ENCODE measurements at places on chromosomes 4 and X.
A peak's percentile ranks its signal among the peaks of the same experiment; 100 is the strongest.

DNA sequence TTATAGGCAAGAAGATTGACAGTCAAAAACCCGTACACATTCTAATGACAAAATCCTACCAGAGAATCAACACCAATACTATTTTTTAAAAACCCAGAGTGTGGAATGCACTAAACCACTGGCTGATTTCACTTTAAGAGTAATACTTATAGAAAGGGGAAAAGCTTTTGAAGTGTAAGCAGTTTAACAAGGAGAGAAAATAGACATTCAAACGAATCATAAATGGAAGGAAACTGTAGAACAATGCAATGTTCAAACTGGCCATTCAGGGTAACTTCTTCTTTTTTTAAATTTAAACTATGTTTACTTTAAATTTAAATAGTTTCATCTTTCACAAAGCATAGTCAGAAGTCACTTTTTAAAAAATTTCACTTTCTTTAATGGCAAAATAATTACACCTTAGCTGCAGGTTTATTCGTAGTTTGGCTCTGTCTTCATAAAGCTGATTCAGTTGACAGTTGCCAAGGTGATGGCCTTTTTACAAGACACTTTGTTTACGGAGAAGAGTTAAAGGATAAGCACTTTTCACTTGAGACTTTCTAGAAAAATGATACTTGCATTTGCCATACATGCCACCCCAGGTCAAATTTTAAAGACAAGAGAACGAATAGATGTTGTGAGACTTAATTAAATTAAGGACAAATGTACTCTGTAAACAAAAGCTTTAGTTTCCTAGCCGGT lies 82.4 kb upstream of the KLF3 start:
- DNase-seq, result no peak

- DNase-seq, result no peak
Observed at GRCh38 chrX:13159886-13160285, 115.5 kb upstream of the FAM9C start.

- DNase-seq, result no peak
Observed at GRCh38 chr4:164056426-164057142, 562.1 kb downstream of the TMA16 start.

- DNase-seq, result no peak
Observed at GRCh38 chr4:147361726-147362125, 119.2 kb upstream of the EDNRA start.

- DNase-seq, result no peak
Observed at GRCh38 chrX:130826249-130826648, 76.8 kb downstream of the ENOX2 start.

GRCh38 chr4:76641351-76641750 lies 206.3 kb downstream of the SHROOM3 start:
- no peak for DNase-seq

- DNase-seq, result no peak
Observed at GRCh38 chr4:30068234-30068633, 651.9 kb upstream of the PCDH7 start.

- no peak for DNase-seq
Observed at GRCh38 chr4:24846716-24847115, 51.3 kb downstream of the SOD3 start.

DNA sequence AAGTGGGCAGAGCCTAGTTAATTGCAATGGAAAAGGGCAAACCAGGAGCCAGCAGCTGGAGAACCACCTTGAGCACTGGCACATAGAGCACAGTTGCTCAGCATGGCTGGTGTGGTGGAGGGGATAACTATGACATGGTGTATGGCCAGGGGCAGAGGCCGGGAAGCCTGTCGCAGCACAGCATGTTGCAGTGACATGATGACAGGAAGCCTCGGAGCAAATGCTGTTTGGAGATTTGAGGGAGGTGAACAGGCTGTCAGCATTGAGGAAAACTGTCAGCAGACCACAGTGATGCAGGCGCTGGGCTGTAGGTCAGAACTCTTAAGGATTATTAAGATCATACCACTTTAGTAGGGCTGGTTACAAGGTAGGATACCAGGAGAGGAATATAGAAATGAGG lies 228.7 kb downstream of the CBR4 start:
- no peak for DNase-seq

- DNase-seq, result no peak
Observed at GRCh38 chr4:10722957-10723356, 38.4 kb upstream of the CLNK start.

- peak; percentile 83 for DNase-seq
Observed at GRCh38 chr4:84856468-84857049, 109.9 kb downstream of the WDFY3 start.

DNA sequence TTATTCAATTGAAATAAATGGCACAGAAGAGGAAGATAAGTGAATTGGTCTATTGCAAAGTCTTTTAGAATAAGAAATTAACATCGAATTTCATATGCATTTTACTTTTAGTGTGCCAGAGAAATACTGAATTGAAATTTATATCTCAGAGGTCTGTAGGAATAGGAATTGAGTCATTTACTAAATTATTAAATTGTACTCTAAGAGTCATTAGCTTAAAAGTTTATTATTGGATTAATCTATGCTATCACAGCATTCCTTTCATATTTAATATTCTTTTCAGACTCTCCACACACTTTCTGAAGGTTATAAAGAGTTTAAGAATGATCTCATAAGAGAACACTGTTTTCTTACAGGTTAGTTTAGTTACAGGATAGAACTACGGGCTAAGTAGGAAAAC lies 2711.5 kb downstream of the ARAP2 start:
- DNase-seq, result no peak

DNA sequence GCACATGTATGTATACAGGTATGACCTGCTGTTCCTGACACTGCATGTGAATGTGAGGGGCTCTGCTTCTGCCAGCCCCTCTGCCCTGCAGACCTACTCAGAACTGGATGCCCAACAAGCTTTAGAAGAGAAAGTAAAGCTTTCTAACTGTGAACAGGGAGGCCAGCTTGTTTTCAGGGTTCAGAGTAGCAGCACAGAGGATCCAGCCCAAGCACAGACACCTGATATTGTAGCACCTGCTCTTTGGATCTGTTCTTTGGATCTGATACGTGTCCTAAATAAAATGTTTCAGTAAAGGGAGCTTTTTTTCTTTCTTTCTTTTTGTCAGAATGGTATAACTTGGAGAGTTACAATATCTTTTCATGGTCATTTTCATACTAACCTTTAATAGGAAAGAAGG lies 19.2 kb downstream of the DCUN1D4 start:
- DNase-seq, result no peak

DNA sequence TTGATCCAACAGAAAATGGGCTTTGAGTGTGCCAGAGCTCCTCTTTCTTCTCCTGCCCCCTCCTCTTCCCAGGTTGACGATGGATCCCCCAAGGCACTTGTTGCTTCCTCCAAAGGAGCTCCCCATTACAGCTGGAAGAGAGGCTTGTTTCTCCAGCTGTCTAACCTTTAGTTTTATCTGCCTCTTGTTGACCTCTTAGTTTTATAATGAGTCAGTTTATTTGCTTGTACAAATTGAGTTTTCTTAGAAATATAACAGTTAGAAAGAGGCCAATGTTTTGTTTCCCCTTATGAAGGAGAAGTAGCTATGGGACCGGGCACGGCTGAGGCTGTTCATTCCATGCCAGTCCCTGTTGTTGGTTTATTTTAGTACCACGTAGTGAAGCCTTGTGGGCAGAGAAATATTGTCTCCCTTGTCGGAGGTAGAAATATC lies 158.2 kb downstream of the SPRY1 start:
- no peak for DNase-seq

DNA sequence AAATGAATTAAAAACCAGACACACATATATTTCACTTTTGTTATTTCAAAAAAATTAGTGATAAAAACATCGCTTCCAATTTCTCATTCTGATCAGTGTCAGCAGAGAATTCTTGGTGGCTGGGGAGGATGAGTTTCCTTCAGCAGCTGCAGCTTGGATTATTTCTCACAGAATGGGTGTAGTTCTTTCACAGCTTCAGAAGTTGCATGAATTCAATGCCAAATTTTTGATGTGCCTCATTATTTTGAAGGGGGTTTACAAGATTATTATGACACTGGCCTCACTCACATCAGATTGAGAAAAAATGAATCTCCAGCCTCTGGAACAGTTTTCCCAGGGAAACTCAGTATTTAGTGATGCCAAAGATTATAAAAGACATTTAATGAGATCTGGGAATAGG lies 184.9 kb upstream of the WDFY3 start:
- DNase-seq, result no peak

DNA sequence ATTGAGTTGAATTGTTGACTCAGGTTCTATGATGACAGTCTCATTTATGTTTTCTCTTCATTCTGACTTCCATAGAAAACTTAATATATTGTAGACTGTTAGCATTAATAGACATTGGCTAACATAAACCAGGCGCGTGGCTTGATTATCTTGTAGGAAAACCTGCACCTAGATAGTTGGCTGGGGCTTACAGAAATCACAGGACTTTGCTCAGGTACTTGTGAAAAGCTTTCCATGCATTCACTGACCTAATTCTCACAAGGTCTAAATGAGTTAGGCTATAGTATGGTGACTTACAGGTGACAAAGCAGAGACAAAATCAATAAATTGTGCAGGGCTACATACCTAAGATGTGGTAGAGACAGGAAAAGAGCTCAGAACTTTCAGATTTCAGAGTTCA lies 212.8 kb downstream of the GPAT3 start:
- no peak for DNase-seq

DNA sequence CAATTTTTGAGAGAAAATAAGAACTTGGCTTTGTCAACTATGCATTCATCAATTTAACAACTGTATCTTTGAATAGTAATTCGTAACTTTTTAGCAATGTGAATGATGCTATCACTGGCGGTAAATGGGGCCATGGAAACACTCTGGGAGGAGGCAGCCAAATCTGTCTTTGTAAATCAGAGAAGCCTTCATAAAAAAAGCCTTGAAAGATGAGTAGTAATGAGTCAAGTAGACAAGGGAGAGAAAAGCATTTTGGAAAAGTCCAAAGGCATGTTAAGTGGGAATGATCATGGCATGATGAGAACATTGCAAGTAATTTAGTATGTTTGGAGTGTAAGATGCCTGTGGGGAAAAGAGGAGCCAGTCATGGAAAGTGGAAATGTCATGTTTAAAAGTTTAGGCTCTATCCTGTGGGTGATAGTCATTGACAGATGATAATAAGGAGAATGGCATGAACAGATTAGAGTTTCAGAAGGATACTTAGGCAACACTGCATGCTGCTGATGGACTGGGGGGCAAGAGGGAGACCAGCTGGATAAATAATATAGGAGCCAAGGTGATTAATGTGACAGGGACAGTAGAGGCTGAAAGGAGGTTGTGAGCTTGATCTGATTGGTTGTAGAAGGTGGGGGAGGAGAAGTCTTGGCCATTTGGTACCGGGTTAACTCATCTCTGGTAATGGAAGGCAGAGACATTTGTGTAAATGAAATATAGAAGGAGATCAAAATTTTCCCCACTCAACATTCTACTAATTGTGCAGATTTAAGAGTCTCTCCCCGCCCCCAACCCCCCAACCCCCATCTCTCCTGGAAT lies 16.3 kb downstream of the SPRY1 start:
- no peak for DNase-seq

DNA sequence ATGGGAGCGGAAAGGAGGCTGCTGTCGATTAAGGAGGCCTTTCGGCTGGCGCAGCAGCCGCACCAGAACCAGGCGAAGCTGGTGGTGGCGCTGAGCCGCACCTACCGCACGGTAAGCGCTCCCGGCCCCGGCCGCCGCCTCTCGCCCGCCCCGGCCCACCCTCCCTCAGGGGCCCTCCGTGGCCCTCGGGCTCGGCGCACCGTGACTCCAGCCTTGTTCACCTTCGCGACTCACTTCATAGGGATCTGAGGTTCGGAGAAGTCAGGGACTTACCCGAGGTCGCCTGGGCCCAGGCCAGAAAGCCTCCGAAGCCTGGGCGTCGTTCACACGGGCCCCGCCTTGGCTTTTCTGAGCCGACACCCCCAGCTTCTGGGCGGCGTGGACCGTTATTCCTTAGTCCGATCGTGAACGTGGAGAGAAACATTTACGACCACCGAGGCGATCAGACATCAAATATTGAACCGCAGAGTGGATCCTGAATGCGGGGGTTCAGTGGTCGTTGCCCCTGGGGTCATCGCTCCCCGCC lies 362 bp downstream of the NCAPG start:
- no peak for DNase-seq

GRCh38 chr4:105462576-105462975 lies 11.3 kb downstream of the PPA2 start:
- no peak for DNase-seq

GRCh38 chrX:22081475-22082092 lies 49.5 kb downstream of the PHEX start:
- peak; percentile 0 for DNase-seq

GRCh38 chr4:68416591-68416990 lies 30.7 kb upstream of the TMPRSS11E start:
- DNase-seq, result no peak

- no peak for DNase-seq
Observed at GRCh38 chr4:106424426-106424825, 55.8 kb upstream of the GIMD1 start.

DNA sequence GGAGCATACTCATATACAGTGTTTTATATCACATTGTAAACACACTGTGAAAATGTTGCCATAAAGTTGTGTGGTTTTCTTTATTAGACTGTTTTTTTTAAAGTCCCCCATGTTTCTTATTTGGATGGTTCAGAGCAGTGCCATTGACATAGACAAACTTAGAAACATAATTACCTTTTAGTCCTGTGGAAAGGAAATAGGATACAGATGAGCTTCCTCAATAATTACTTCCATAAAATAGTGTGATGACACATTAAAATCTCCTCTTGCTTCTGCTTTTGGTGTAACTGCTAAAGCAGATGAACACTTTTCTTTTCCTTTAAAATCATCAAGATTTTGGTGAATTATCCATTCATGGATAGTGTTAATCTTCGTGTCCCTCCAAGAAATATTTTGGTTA lies 52.9 kb upstream of the LIMCH1 start:
- no peak for DNase-seq

- no peak for DNase-seq
Observed at GRCh38 chr4:121277194-121278105, 103.4 kb downstream of the QRFPR start.

All from G401 (cell line).